ENCODE measurements at places on chromosomes 16 and 17. TPM values are rescaled to one million over a fixed set of nuclear protein-coding genes. Genes with fewer than 3 reads are reported as not detected.

DNA sequence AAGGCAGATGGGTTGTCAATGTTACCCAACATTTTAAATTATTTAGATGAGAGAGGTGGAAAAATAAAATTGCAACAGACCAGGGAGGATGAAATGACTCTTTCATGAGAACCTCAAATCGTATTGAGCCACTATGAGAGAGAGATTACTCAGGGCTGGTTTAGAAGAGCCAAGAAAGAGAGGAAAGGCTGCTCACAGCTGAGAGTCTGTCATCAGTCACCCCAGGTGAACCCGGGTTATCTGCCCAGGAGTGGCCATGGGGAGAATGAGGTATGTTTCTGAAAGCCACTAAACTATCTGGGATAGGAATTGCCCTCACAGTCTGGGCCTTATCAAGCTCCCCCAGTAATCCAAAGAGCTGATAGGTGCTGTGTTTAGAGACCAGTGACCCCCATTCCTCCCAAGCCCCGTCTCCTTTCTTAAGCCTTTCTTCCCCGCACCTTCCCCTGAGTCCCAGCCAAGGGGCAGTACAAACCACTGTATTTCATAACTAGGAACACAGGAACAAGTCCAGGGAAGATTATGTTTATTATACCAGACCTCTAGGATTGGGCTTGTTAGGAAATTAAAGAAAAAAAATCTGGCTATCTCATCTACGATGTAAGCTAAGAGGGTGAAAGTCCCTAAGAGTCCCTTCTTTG is 158.9 kb upstream of the NOL11 start:
- DNase-seq = no peak

Gene METRNL
- total RNA-seq = 85.3 TPM

DNA sequence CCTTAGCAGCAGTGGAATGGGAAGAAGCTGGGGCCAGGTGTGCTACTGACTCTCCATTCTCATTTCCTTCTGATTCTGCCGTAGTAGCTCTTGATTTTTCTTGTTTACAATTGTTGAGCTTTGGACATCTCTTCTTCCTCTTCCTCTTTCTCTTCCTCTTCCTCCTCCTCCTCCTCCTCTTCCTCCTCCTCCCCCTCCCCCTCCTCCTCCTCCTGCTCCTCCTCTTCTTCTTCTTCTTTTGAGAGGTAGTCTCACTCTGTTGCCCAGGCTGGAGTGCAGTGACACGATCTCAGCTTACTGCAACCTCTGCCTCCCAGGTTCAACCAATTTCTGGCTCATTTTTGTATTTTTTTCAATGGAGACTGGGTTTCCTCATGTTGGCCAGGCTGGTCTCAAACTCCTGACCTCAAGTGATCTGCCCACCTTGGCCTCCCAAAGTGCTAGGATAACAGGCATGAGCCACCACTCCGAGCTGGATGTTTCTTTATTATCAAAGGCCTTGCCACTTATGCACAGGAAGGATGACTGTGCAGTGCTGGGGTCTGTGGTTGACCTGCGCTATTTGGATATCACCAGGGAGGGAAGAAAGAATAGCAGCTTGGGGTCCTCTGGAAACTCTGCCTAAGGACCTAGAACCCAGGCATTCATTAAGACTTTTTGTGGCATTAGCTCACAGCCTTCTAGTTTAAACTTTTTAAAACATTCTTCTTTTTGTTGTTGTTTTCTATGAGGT is 127.8 kb upstream of the KCNJ16 start:
- no peak for DNase-seq

GRCh38 chr16:50718061-50718760 is 23.7 kb upstream of the CYLD start:
- DNase-seq = no peak

Gene VAC14
- 20.6 TPM for total RNA-seq

Gene RPRML
- total RNA-seq = 0.09 TPM

Gene PKMYT1
- total RNA-seq = 10.6 TPM

GRCh38 chr16:20844588-20844987 is 38.3 kb downstream of the REXO5 start:
- DNase-seq = peak; percentile 27

GRCh38 chr17:17808706-17809432 is 27.9 kb downstream of the SREBF1 start:
- no peak for DNase-seq

GRCh38 chr17:35011671-35012216 is 31.4 kb downstream of the LIG3 start:
- DNase-seq = no peak

Gene DCAKD
- total RNA-seq = 36.4 TPM

Gene CFDP1
- 82.4 TPM for total RNA-seq

- peak; percentile 31 for DNase-seq
Observed at GRCh38 chr17:40480501-40481003, 20.9 kb downstream of the TNS4 start.

Gene TBX2
- total RNA-seq = 0.09 TPM

DNA sequence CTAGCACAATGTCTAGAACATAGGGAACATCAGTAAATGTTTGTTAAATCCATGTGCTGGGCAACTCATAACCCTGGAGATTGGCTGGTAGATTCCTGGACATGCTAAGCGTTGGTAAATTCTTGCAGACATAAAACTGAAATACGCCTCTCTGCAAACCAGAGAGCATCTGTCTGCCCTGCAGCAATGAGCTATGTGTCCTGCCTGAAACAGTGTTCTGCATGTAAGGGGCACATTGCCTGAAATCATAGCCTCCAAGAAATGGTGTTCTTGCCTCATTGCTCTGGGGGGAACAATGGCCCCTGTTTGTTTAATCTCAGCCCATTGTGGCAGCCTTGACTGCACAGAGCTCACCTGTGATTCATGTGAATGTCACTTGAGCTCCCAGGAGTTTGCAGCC is 113.5 kb upstream of the CCL2 start:
- DNase-seq = no peak

DNA sequence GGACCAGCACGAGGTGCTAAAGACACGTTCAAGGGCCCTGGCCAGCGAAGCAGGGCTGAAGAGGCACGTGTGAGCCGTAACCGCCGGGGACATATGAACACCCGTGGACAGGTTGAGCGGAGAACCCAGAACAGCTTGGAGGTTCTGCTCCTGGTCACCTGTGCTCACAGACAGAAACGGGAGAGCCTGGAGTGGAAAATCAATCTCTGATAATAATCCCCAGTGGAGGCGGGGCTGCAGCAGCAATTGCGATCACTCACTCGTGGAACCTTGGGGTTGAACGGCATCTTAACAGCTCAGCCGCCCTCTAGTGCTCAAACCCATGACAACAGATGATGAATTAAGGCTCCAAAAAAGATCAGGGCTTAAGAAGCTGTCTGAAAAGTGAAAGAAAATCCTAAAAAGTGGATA is 25.6 kb downstream of the WIPI1 start:
- peak; percentile 73 for DNase-seq

GRCh38 chr17:41492351-41492750 is 2.6 kb upstream of the KRT36 start:
- peak; percentile 66 for DNase-seq

DNA sequence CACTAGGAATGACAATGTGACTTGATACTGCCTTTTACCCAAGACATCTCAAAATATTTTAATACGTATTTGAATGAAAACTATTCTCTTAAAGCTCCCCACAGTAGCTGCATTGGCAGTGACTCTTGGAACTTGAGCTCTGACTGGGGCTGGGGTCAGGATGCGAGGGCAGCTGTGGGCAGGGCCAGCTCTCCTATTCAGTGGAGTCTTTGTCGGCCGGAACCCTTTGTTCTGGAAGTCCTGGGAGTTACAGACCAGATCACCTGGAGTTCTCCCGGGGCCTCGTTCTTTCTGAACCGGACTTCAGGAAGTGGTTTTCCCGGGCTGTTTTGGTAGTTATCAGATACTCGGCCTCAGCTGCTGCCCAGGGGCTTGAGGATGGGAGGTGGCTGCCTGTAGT is 84.9 kb downstream of the NPIPB11 start:
- DNase-seq = peak; percentile 27

Gene ARL5C
- total RNA-seq = not detected

GRCh38 chr17:39969375-39969774 is 6.6 kb downstream of the GSDMA start:
- no peak for DNase-seq

GRCh38 chr16:2586901-2587480 is 49.2 kb downstream of the PDPK1 start:
- no peak for DNase-seq

GRCh38 chr16:2748757-2749455 is 3.5 kb upstream of the SRRM2 start:
- no peak for DNase-seq

- DNase-seq = no peak
Observed at GRCh38 chr17:80032614-80033171, 3.0 kb downstream of the TBC1D16 start.

DNA sequence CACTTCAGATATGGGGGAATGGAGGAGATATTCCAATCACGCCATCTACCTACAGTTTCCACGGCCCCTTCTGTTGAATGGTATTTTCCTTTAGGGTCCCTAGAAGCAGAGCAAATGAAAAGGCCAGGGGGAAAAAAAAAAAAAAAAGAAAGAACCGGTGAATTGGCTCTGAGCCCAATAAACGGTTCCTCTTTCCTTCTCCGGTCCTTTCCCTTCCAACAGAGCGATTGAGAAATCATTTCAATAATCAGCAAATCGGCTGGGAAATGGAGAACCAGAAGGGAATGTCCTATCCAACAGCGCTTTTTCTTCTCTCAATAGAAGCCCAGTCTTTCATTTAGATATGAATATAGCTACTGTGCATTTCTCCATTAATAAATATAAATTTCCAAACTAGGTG is 26.8 kb upstream of the HOXB13 start:
- no peak for DNase-seq

Gene EMC8
- total RNA-seq = 36.1 TPM

DNA sequence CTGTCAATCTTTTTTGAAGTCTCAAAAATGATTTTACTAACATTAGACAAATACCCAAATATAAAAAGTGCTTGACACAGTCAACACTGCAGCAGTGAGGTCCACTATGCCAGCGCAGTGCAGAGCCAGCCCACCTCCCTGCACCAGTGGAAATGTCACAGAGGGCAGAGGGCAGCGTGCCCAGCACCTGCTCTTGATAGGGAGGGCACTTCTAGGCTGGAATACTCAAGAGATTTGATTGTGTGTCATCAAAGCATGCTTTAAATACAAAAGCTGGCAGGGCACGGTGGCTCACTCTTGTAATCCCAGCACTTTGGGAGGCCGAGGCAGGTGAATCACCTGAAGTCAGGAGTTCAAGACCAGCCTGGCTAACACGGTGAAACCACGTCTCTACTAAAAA is 136.0 kb downstream of the ANKRD11 start:
- DNase-seq = no peak

- no peak for DNase-seq
Observed at GRCh38 chr17:2940352-2940751, 123.1 kb downstream of the OR1D5 start.

DNA sequence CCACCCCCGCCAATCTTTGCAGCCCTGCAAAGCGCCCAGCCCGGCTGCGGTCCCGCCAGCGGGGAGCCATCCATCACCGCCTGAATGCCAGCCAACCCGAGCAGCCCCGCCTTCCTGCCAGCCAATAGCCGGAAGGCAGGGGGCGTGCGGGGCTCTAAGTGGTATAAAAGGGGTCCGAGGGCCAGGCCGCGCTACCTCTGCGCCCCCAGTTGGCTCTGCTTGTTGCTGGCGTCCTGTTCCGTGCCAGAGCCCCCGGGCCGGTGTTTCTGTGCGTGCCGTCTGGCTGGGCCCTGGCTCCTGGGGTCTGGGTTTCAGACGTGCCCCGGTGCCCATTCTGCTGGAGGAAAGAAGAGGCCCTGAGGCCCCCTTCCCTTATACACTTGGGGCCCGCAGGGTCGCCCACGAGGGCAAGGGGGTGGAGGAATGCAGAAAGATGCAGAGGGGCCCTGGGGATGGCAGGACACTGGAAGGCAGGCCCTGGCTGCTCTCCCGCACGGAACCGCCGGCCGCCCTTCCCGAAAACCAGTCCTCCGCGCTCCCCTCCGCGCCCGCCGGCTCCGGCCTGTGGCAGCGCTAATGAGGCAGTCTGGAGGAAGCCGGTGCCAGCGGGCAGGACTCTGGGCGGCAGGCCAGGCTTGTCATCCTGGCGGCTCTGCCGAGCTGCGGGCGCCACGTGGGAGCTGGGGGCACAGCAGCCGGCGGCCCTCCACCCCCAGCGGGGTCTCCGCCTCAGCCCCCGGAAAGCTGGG is 14.0 kb downstream of the COPZ2 start:
- peak; percentile 63 for DNase-seq

Gene FAM234A
- 76.1 TPM for total RNA-seq

GRCh38 chr17:4072487-4073157 is 70.2 kb downstream of the ZZEF1 start:
- DNase-seq = peak; percentile 59

DNA sequence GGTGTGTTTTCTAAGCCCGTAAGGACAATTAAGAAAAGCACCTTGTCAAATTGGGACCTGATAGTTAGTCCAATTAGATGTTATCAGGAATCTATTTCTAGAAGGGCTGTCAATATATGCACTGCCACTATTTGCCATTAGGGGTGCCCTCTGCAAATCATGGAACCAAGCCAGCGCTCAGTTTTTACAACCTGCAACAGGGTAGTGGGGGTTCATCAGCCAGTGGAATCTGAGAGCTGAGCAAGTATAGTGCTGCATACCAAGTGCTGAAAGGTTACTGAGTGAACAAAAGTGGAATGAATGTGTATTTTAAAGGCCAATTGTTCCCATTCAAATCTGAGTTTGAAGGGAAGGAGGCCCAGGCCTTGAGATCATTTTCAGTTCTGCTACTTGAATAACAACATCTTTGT is 10.4 kb downstream of the PRR11 start:
- peak; percentile 78 for DNase-seq

Gene MARCHF10
- total RNA-seq = not detected

DNA sequence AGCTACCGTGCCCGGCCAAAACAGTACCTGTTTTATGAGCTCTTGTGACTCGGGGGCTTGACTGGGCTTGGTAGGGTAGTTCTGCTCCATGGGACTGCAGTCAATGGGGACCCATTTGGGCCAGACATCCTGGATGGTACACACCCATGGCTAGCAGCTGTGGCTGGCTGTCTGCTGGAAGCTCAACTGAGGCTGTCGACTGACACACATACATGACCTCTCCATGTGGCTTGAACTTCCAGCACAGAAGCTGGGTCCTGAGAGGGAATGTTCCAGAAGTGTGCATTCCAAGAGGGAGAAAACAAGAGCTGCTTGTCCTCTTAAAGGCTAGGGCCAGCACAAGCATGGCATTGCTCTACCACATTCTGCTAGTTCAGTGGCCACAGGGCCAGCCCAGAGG is 14.9 kb upstream of the NKD1 start:
- DNase-seq = no peak

DNA sequence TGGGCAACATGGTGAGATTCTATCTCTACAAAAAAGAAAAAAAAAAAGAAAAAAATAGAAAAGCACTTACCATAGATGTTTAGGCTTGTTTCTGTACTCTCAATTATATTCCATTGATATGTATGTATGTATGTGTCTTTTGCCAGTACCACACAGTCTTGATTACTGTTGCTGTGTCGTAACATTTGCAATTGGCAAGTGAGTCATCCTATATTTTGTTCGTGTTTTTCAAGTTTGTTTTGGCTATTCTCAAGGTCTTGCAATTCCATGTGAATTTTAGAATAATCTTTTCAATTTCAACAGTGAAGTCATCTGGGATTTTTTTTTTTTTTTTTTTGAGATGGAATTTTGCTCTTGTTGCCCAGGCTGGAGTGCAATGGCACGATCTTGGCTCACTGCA is 19.3 kb downstream of the SPECC1 start:
- no peak for DNase-seq

GRCh38 chr17:2218426-2218825 is 85.2 kb downstream of the SMG6 start:
- no peak for DNase-seq

Gene NOD2
- total RNA-seq = 1.6 TPM

Gene GDPD3
- 1.1 TPM for total RNA-seq

GRCh38 chr17:31112001-31112661 is 17.4 kb downstream of the NF1 start:
- DNase-seq = no peak

- peak; percentile 70 for DNase-seq
Observed at GRCh38 chr17:76558198-76559095, 18.6 kb downstream of the PRCD start.

Measured in dermis blood vessel endothelial cell (primary cell).